ENCODE measurements at places on chromosomes 4 and X.
A peak's percentile ranks its signal among the peaks of the same experiment; 100 is the strongest.

DNA sequence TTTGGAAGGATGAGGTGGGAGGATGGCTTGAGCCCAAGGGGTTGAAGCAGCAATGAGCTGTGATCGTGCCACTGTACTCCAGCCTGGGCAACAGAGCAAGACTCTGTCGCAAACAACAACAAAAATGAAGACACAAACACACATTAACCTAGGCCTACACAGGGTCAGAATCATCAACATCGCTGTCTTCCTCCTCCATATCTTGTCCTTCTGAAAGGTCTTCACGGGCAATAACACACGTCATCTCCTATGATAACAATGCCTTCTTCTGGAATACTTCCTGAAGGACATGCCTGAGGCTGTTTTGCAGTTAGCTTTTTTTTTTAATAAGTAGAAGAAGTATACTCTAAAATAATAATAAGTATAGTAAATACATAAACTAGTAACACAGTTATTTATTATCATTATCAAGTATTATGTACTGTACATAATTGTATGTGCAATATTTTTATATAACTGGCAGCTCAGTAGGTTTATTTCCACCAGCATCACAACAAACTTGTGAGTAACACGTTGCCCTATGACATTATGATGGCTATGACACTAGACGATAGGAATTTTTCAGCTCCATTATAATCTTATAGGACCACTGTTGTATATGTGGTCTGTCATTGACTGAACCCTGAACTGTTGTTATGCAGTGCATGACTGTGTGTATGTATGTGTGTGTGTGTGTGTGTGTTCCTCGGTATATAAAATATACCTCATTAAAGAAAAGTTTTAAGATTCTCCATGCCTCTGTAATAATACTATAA lies 69.2 kb upstream of the MAML3 start:
- DNase-seq = no peak

GRCh38 chr4:170090352-170091052 lies 746 bp upstream of the AADAT start:
- DNase-seq = no peak

GRCh38 chr4:182418054-182418734 lies 175.0 kb downstream of the TENM3 start:
- no peak for DNase-seq

DNA sequence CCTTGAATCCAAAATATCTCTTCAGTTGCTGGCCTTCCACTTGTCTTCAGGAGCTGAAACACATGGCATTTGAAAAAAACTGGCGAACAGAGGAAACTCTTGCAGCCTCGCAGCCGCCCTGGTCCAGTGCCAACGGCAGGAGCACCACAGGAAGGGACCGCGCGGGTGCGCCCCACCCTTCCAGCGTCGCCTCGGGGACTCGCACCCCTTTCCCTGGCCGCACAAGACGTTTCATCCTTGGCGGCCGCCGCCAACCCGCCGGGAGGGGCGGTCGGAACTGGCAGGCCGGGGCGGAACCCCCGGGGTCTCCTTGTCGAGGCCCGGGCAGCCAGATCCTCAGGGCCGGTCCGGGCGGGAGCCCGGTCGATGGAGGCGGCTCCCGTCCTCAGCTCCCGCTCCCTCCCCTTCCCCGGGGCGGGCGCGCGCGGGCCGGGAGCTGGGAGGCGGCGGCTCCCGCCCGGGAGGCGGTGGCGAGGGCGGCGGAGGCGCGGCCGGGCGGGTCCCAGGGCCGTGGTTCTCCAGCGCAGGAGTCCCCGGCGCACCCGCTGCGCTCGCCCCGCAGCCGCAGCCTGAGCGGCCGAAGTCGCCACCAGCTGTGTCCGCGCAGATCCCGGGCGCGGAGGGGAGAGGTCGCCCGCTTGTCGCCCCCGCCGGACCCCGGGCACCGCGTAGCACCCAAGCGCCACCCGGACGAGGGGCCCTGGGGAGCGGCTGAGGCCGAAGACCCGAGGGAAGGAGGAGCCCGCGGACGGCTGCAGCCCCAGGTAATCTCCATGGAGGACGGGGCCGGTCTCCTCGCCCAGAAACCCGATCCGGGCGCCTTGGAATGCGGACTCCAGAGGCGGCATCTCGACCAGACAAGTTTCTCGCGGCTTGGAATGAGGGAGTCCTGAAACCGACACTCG lies 886 bp upstream of the NDST3 start:
- DNase-seq = peak; percentile 77
